ENCODE measurements at places on chromosomes 4 and X. TPM values are rescaled to one million over a fixed set of nuclear protein-coding genes. Genes with fewer than 3 reads are reported as not detected.

DNA sequence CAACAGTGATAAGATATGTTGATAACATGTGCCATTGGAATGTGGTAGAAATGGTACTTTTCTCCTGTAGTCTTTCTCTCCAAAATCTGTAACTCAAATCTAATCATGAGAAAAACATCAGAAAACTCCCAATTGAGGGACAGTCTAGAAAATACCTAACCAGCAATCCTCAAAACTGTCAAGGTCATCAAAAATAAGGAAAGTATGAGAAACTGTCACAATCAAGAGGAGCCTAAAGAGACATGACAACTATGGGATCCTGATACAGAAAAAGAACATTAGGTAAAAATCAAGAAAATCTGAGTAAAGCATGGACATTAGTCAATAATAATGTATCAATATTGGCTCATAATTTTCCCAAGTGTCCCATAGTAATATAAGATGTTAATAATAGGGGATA lies 124.5 kb upstream of the PPP1R2C start:
- no peak for DNase-seq

- no peak for DNase-seq
Observed at GRCh38 chrX:9865804-9866472, 79.7 kb downstream of the SHROOM2 start.

- DNase-seq = no peak
Observed at GRCh38 chr4:48462363-48462762, 20.8 kb upstream of the SLC10A4 start.

GRCh38 chr4:120517966-120518365 lies 404.6 kb downstream of the PRDM5 start:
- peak; percentile 69 for DNase-seq

- DNase-seq = no peak
Observed at GRCh38 chr4:86965019-86965976, 30.5 kb downstream of the AFF1 start.

- no peak for DNase-seq
Observed at GRCh38 chr4:93870876-93871458, 42.4 kb downstream of the ATOH1 start.

DNA sequence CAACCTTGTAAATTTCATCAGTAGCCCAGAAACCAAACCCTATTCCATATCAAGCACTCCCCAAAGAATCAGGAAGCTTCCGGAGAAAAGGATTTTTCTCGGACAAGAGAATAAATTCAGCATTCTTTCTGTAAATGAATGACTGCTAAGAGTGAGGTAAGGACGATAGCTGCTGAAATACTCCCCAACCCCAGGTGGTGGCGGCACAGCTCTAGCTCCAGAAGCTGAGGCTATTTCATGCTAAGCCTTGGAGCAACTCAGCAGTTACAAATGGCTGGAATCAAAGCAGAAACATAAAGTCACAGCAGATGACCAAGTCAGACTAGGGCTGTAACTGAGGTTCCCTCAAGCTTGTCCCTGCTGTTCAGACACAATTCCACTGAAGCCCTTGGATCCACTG lies 13.9 kb upstream of the PCDH19 start:
- no peak for DNase-seq

- DNase-seq = peak; percentile 60
Observed at GRCh38 chrX:45527834-45528233, 327.2 kb upstream of the DIPK2B start.

- no peak for DNase-seq
Observed at GRCh38 chrX:71815906-71816156, 52.7 kb downstream of the CXorf49B start.

DNA sequence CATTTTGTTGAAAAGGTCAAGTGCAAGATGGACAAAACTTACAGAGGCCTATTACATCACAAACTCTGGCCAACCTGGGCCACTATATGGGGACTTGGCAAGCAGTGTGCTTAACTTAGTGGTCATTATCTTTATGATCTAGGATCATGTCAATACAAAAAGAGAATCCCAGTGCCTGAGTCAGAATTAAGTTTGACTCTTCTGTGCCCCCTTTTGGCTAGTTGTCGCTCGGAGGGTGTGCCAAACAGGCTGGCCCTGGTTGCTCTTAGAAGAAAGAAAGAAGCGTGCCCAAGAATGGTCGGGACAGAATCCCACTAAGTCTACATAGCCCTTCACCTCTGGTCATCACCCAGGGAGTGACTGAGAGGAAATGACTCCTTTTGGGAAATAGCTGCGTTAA lies 100.1 kb downstream of the EIF4E start:
- DNase-seq = no peak

- DNase-seq = peak; percentile 35
Observed at GRCh38 chr4:14022456-14022855, 394.9 kb upstream of the BOD1L1 start.

- peak; percentile 32 for DNase-seq
Observed at GRCh38 chr4:82989575-82990429, 20.8 kb downstream of the LIN54 start.

DNA sequence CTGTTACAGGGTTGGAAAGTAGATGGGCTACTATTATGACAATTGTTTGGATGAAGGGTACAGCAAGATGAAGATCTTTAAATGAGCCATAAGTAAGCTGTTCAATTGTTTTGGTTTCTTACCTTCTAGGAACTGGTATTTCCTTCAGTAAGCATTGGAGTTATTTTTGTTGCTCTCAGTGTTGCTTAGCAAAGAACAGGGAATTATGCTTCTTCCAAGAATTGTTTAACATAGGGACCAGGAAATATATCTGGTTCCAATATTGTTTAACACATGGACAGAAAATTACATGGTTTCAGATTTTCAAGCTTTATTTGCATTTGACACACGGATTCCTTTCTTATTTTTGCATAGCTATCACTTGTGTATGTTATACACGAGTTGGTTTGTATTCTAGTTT lies 1999.0 kb downstream of the ARAP2 start:
- DNase-seq = no peak

DNA sequence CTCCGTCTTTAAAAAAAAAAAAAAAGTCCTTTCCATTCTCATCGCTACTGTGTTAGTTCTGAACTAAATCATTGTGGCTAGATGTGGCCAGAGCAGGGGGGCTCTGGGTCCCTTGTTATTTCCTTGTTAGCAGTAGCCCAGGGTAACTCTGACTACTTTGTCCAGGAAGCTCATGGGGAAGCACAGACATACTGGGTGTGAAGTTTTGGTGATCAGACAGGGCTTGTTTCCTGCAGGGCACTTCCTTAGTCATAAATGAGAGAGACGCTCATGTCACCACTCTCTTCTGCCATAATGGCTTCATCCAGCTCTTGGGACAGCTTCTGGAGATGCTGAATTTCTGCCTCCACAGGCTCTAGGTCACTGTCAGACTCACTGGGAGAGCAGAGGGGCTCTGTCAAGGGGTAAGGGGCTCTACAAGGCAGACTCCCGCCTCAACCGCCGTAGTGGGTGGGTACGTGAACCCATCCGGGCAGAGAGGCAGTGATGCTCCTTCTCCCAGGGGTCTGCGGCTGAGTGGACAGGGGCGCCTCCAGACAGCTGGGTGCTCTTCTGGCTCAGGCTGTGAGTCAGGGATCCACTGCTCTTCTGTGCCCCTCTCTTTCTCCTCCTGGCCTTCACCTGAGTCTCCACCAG lies 12.9 kb downstream of the STIM2 start:
- DNase-seq = no peak

DNA sequence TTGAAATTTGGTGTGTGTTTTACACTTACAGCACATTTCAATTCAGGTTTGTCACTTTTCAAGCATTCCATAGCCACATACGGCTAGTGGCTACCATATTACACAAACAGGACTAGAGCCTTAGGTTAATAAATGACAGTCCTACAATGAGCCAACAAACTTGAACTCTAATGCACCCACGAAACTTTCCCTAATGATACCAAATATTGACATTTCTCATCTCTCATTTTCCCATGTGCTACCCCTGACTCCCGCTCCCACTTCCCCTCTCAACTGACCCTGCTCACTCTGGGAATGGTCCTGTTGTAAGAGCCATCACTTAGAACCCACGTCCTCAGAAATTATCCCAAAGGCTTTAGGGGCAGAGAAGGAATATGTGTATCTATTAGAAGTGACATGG lies 4.9 kb upstream of the TLR10 start:
- DNase-seq = no peak

DNA sequence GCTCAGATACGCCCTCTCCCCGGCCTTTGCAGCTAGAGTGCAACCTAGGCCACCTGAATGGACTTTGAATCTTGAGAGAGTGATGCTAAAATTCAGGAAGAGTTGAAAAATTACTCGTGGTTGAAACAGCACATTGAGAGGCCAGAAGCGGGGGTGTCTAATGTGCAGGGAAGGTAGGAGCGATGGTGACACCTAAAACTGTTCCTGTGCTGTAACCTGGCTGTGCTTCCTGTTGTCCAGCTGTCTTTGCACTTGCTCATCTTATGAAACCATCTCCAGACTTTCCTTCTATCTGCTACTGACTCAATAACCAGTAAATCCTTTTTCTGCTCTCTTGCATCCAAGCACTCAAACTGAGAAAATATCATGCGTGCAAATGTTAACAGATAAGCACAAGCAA lies 106.4 kb upstream of the RPS6KA3 start:
- no peak for DNase-seq

DNA sequence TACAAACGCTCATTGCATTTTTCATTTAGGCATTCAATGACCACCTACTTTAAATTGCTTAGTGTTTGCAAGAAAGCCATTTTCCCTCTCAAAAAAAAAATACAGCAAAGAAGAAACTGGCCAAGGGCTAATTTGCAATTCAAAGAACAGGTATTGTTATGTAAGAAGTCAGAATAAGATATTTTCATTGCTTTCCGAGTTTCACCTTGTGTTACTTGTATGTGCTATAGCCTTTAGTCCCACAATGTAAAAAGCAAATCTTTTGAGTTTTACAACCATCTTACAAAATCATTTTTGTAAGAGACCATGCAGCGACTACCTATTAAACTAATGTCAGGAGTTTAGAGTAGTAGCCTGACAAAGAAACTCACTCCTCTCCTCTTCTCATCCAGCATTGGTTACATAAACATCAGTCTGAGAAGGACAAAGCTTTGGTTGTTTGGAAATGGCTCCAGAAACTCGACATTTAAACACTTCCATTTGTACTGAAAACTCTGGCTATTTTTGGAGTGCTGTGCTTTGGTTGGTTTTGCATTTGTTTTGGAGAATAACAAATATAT lies 15.3 kb downstream of the TENM3 start:
- DNase-seq = no peak

GRCh38 chr4:179766938-179767337 lies 2324.7 kb upstream of the AGA start:
- DNase-seq = peak; percentile 46

GRCh38 chr4:16670727-16671126 lies 227.7 kb downstream of the LDB2 start:
- DNase-seq = no peak

GRCh38 chr4:185275501-185275900 lies 66.1 kb downstream of the SNX25 start:
- peak; percentile 36 for DNase-seq

GRCh38 chr4:73607375-73608033 lies 12.7 kb downstream of the RASSF6 start:
- DNase-seq = no peak

DNA sequence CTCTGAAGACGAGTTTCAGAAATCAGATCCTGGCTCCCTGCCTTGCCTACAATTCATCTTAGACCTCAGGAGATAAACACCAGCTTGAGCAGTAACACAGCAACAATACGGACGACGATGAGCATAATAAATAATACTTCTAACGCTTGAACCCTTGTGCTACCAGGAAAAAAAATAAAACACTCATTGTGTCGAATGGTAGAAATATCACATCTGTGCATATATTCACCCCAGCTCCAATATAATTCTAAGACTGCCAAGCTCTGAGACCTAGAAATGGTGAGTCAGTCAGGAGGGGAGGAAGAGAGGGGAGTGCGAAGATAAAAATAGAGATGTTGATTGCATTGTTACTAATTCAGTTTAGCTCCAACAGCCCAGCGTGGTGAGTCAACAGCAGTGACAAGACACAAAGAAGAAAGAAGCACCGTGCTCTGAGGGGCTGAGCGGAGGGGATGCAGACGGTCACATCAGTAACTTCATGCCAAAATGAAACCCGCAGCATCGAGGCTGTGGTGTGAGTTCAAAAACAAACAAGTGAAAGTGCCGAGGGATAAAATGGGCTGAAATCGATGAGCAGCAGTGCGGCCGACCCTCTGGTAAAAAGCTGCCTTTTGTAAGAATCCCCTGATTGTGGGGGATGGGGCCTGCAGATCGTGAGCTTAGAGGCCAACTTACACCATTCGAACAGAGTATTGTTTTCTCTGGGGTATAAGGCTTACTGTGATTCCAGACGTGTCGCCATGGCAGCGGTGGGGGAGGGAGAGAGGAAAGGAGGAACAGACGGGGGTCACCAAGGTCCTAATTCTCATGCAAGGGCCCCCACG lies 150.4 kb downstream of the MGST2 start:
- peak; percentile 89 for DNase-seq

- DNase-seq = peak; percentile 83
Observed at GRCh38 chr4:184453365-184454160, 20.8 kb downstream of the IRF2 start.

DNA sequence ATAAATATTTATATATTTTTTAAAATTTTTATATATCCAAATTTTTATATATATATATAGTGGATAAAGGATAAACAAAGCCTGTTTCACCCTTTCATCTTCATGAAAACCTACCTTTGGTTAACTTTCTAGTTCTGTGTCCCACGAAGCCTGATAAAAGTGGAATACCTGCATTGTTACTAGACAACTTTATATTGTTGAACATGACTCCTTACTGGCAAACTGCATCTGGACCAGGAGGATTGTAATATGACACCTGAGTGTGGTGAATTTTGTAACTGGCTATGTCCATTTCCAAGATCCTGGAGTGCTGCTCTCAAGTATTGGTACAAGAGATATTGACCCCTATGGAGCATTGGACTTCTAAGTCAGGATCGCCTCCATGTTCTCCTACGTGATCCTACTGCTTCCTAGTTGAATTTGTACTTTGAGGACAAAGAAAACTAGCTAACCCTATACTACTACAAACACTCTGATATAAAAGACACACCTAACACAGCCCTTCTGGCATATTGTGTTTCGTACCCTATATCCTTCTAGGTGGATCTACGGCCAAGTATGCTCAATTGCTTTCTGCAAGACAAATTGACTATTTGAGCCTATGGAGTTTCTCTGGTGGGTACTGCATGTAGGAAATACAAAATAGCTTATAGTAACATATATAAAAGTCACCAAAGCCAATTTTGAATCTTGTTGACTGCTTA lies 61.3 kb upstream of the PRRG1 start:
- DNase-seq = no peak

DNA sequence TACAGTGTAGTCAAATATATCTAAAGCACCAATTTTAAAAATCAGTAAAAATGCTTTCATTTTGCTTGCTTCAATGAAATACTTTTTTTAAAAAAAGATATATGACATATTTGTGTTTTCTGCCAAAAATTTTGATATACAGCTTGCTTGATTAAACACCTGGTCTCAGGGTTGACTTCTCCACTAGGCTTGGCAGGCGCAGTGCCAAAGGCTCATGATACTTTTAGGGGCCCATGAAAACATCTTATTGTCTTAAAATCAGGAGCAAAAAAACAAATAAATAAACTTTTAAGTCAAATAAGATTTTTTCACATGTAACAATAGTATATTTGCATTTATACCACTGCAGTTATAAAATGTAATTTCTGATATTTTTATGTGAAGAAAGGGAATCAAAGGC lies 95.6 kb downstream of the ADGRA3 start:
- DNase-seq = no peak

The NSG1 gene
- total RNA-seq = under 0.01 TPM

The IL13RA1 gene
- 67.4 TPM for total RNA-seq

The LRCH2 gene
- 12.8 TPM for total RNA-seq

The CLNK gene
- not detected for total RNA-seq

The UGT2A3 gene
- total RNA-seq = not detected

The ASB12 gene
- total RNA-seq = not detected

The OTC gene
- not detected for total RNA-seq

The MAGEE2 gene
- not detected for total RNA-seq

The NAA11 gene
- total RNA-seq = not detected

The FGFBP2 gene
- total RNA-seq = not detected

The RNF175 gene
- total RNA-seq = 0.26 TPM

The NEUROG2 gene
- total RNA-seq = not detected

All from fibroblast of lung (primary cell).